NCI-H1417 (cell line): ENCODE measurements at places on chromosomes 11 and 22.

- DNase-seq = no peak
Observed at GRCh38 chr11:42552786-42553185, 759.0 kb upstream of the API5 start.

DNA sequence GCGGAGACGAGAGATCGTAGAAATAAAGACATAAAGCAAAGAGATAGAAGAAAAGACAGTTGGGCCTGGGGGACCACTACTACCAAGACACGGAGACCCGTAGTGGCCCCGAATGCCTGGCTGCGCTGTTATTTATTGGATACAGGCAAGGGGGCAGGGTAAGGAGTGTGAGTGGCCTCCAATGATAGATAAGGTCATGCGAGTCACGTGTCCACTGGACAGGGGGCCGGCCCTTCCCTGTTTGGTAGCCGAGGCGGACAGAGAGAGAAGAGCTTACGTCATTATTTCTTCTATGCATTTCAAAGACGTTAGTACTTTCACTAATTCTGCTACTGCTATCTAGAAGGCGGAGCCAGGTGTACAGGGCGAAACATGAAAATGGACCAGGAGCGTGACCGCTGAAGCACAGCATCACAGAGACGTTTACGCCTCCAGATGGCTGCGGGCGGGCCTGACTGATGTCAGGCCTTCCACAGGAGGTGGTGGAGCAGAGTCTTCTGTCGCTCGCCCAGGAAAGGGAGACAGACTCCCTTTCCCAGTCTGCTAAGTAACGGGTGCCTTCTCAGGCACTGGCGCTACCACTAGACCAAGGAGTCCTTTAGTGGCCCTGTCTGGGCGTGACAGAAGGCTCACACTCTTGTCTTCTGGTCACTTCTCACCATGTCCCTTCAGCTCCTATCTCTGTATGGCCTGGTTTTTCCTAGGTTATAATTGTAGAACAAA lies 24.8 kb downstream of the PPP6R2 start:
- DNase-seq = no peak

- DNase-seq = no peak
Observed at GRCh38 chr11:88439356-88439755, 101.8 kb upstream of the CTSC start.

GRCh38 chr22:37258753-37259401 lies 14.8 kb upstream of the RAC2 start:
- DNase-seq = no peak

DNA sequence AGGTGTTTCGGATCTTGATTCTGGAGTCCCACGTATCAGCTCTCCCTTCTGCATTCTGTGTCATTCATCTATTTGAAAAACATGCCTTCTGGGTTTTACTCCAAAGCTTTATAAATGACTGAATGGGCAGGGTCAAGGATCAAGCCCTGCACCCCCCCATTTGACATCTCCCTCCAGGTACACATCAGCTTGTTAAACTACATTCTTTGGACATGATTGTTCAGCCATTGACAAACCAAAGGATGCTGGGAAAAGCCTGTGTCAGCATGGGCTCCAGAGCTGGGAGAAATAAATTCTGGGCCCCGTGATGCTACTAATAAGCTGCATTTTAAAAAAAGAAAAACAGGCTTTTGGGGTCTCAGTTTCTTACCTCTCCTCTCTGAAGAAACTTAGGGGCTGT lies 103.7 kb downstream of the DSCAML1 start:
- DNase-seq = no peak

- DNase-seq = no peak
Observed at GRCh38 chr22:47686594-47687345, 924.3 kb downstream of the TBC1D22A start.

- no peak for DNase-seq
Observed at GRCh38 chr11:72989727-72990126, 152.4 kb downstream of the FCHSD2 start.

GRCh38 chr11:14519597-14519916 lies 629 bp downstream of the PSMA1 start:
- no peak for DNase-seq

DNA sequence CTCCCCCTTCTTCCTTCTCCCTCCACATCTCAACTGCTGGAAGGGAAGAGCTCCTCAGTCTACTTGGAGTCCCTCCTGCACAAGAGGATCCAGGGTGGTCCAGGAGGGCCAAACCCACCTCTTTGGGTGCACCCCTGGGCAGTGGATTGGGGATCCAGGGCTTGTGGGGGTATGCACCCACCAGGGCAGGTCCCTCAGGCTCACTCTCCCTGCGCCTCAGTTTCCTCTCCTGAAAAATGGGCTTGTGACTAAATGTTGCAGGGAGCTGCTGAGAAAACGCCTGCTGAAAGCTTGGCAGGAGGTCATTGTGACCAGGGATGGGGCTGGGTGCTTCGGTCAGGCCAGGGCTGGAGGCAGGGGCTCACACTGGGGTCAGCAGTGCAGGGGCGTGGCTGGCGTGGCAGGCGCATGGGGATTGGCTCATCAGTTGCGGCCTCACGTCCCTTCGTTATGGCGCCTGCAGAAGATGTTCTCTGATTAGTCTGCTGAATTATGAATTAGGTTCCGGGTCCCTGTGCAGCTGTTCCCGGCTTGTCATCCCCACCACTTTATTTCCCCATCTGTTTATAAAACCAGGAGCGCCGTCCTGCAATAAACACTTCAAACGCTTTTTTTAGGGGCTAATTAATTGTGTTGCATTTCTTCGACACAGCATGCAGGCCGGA lies 25.7 kb upstream of the CCDC188 start:
- DNase-seq = no peak

- DNase-seq = no peak
Observed at GRCh38 chr11:96197801-96198701, 144.9 kb downstream of the MAML2 start.

DNA sequence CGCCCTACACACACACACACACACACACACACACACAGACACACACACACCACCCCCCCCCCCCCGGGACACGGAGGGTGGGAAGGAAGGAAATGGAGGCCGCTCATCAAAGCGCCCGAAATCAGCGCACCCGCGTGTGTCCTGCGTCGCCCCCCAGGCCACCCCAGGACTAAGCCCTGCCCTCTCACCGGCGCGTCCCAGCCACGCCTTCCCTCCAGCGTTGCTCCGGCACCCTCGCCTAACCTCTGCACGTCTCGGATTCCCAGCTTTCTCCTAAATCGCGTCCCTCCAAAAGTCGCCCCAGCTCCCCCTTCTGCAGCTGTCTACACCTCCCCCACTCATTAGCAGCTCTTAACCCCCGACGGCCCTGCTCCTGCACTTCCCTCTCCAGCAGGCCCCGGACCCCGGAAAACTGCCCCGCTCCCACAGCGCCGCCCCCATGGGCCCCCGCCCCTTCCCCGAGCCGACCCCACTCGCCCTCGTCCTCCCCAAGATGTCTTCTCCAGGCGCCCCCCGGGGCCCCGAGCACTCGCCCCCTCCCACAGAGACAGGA lies 557 bp downstream of the PACSIN2 start:
- peak; percentile 2 for DNase-seq

DNA sequence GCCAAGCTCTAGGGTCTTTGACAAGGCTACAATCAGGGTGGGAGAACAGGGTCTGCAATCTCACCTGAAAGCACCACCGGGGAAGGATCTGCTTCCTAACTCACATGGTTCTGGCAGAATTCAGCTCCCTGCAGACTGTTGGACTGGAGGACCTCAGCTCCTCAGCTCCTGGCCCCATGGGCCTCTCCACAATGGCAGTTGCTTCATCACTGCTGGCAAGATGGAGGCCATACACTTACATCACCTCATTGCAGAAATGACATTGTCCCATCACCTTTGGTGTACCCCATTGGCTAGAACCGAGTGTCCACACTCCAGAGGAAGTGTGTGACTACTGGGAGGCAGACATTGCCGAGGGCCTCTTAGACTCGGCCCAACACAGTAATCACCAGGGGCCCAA lies 20.9 kb upstream of the MPPED1 start:
- DNase-seq = no peak

DNA sequence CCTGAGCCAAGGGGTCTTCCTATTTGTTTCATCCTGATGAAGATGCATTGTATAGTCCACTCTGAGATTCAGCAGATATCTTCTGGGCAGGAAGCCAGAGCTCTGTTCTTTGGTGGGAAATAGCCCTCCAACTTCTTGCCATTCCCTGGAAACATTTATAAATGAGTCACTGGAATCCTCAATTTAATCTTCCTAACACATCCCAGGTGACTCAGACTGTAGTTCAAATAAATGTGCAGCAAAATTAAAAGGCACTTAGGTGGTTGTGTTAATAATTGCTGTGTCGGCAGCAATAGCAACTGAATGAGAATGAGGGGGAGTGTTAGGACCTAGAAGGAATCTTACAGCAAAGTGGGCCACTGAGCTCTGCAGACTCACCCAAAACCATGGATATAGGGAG lies 108.6 kb downstream of the INSC start:
- peak; percentile 21 for DNase-seq

- no peak for DNase-seq
Observed at GRCh38 chr11:120128392-120129119, 9.4 kb downstream of the TRIM29 start.

DNA sequence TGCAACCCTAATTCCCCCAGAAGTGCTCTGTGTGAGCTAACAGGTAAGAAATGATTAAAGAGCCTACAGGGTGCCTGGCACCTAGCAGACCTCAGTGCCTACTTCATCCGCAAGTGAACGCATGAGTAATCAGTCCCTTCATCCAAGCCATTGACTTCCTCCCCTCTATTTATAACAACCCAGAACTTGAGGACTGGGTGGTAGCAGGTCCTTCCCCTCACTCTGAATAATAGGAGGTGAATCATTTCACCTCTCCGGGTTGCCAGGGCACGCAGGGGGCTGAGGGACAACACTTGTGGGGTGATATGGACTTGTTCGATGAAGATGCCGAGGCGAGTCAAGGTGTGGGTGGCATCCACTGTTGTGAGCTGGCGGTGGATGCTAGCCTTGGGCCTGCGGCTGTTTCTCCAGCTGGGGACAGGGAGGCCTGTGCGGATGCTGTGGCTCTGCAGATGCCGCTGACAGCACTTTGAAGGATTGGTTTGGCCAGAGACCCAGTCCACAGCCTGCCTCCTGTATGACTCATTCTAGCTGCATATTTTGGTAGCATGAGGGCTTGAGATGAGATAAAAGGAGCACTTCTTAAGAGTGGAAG lies 11.7 kb upstream of the SORL1-AS1 start:
- DNase-seq = no peak

GRCh38 chr11:96333191-96333719 lies 9.7 kb downstream of the MAML2 start:
- no peak for DNase-seq

DNA sequence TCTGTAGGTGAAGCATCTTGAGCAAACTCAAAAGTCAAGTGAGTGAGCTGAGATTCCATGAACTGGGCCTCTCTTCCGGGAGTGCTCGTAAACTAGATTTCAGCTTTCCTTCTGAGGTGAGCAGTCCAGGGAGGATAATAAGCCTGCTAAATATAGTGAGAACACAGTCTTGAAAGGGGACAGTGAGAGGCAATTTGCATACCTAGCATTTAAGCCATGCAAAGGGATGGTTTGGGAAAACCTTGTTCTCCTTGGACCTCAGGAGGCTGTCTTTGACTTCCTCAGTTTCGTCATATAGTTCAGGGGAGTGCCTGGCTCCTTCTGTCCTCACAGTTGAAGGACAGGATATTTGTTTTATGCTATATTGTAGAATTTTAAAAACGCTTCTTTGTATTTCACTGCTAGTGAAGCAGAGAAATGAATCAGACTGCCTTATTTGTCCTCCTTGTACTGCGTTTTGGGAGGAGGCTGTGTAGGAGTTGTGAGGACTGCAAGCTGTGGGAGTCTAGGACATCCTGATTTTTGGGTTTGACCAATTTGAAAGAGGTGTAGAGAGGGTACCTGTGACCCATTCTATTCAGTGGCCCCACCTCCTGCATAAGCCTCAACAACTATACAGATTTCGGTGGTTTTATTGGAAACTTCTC lies 11.0 kb upstream of the SORL1-AS1 start:
- DNase-seq = no peak

- no peak for DNase-seq
Observed at GRCh38 chr22:21857481-21857914, 9.9 kb downstream of the MAPK1 start.

DNA sequence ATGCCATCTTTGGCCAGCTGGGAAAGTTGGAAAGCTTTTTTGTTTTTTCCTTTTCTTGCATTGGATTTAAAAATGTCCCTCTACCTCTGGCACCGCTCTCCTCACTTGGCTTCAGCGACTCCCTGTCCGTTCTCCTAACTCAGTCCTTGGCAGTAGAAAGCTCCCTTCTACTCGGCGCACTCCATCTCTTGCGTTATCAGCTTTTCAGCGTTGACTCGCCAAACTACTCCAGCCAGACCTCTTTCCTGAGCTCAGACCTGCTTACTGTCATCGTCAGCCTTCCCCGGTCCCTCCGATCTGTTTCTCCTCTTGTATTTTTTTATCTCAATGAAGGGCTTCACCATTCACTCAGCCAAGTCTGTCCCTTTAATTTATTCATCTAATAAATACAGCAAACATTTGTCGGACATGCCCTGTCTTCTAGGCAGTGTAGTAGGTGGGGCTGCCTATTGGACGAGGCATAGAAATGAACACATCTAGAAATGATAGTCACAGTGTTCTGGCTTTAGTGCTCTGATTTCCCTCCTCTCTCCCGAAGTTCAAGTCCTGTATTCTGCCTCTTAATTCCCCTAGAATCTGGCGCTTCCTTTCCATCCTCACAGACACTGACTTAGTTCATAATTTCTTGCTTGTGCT lies 839 bp downstream of the CEP164 start:
- no peak for DNase-seq

GRCh38 chr11:114276077-114276476 lies 20.1 kb upstream of the NNMT start:
- DNase-seq = no peak

- DNase-seq = no peak
Observed at GRCh38 chr22:33867118-33867866, 53.0 kb downstream of the LARGE1 start.

- DNase-seq = no peak
Observed at GRCh38 chr22:44561139-44561840, 63.3 kb upstream of the RTL6 start.

DNA sequence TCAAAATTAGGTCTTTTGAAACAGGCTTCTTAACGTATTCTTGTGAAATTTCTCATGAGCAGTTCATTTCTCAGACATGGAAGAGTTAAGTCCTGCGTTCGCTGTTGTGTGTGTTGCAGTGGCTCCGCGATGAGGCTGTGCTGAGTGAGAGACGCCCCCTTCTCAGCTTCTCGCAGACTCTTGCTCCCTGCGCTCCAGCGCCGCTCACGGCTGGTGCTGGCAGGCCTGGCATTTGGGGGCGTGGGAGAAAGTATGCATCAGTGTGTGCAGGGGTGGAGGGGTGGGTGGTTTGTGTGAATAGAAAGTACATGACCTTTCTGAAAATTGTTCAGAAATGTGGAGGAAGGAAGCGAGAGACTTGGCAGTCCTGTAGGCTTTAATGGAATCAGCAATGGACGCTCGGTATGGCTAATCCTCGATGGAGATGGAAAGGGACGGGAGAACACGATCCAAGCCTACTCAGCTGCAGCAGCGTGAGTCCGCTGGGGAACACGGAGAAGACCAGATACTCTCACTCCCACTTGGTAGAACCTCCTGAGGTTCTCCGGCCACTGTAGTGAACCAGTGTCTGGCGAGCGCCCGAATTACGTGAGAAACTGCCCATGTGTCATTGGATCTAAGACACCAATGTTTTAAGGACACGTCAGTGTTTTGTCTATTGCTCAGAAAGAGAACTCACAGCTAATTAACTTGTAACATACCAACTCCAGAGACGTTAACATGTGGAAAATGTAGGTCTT lies 5.9 kb downstream of the TAB1 start:
- DNase-seq = no peak
